ENCODE measurements at places on chromosomes 5 and 9.
A peak's percentile ranks its signal among the peaks of the same experiment; 100 is the strongest.

DNA sequence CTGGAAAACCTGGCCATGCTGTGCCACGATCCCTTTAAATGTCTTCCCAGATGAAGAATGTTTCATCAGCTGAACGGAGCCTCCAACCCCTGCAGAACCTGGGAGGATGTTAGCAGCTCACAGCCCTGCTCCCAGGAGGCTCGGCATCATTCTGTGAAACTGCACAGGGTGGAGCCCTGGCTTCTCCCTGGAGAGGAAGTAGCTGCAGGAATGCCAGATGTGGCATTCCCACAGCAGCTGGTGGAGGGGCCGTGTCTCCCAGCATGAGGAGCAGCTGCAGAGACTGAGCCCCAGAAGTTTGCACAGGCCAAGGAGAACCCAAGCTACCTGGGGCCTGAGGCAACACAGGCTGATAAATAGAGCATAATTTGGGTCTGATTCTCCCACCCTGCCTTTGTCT lies 165.8 kb upstream of the MAP3K1 start:
- H3K4me3 ChIP-seq, result no peak overlapping the region
- H3K27ac ChIP-seq, result no peak overlapping the region
- H3K4me1 ChIP-seq, result no peaks in the 10 kb centered on the region
- no peaks in the 10 kb centered on the region for H3K36me3 ChIP-seq
- DNase-seq, result no peak

DNA sequence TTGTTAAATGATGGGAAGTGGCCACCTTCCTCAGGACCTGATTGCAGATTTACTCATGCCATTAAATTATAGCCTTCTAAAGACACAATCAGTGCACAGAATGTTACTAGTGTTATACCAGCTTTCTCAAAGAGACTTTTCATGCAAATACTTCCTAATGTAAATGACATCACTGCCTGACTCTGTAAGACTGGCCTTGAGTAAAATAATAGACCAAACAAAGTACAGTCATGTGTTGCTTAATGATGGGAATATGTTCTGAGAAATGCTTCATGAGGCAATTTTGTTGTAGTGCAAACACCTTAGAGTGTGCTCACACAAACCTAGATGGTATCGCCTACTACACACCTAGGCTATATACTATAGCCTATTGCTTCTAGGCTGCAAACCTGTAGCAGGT lies 17.0 kb upstream of the C1QTNF3 start:
- no peak overlapping the region for H3K4me3 ChIP-seq
- H3K36me3 ChIP-seq, result peaks cover 37% of the 10 kb centered on the region
- DNase-seq, result no peak
- no peaks in the 10 kb centered on the region for H3K4me1 ChIP-seq

DNA sequence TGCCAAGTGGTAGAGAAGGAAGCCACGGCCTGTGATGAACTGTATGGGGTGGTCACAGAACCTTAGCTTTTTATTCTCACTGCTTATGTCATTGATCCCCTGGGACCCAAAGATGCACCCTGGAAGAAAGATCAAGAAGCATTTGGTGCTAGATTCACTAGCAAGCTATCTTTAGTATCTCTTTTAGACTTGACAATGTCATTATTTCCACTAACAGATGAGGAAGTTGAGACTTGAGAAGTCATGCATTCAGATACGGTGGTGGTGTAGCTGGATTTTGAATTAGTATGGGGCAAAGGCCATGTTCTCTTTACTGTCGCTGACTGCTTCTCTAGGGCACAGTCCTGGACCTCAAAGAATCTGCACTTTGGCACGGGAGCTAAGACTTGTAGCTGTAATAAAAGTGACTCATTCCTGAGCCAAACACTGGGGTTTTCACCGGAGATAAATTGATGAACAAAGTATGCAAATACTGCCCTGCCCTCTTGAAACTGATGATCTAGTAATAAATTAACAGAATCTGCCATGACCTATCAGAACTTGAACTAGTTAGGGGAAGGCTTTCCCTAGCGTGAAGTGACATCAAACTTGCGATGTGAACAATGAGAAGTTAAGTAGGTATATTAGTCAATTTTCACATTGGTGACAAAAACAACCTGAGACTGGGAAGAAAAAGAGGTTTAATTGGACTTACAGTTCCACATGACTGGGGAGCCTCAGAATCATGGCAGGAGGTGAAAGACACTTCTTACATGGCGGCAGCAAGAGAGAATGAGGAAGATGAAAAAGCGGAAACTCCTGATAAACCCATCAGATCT lies 5.4 kb downstream of the GDA start:
- no peak overlapping the region for H3K27ac ChIP-seq
- H3K27me3 ChIP-seq, result peaks cover 5% of the 10 kb centered on the region
- H3K36me3 ChIP-seq, result no peaks in the 10 kb centered on the region

- no peak overlapping the region for H3K4me3 ChIP-seq
- H3K27me3 ChIP-seq, result no peaks in the 10 kb centered on the region
- DNase-seq, result no peak
- H3K4me1 ChIP-seq, result no peaks in the 10 kb centered on the region
These were observed 166.1 kb upstream of the MOCS2 start for GRCh38 chr5:53275666-53276065.

GRCh38 chr5:109318455-109319108 lies 91.2 kb downstream of the PJA2 start:
- H3K4me1 ChIP-seq, result no peaks in the 10 kb centered on the region
- H3K27ac ChIP-seq, result no peak overlapping the region
- no peak for DNase-seq

DNA sequence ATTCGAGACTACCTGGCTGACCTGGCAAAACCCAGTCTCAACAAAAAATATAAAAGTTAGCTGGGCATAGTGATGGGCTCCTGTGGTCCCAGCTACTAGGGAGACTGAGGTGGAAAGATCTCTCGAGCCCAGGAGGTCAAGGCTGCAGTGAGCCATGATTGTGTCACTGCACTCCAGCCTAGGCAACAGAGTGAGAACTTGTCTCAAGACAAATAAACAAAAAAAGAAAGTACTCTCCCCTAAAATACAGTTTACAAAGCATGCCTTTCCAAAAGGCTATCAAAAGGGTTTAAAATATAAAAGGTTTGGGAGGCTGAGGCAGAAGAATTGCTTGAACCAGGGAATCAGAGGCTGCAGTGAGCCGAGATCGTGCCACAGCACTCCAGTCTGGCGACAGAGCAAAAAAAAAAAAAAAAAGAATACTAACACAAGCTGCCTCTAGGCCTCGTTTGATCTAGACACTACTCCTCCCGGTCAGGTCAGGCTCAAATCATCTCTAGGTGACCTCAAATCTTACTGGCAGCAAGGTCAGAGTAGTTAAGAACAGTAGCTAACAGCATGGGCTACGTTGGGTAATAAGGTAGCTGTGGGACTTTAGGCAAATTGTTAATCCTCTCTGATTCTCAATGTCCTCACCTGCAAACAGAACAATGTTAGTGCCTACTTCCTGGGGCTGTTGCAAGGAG lies 9.3 kb downstream of the NAIF1 start:
- H3K36me3 ChIP-seq, result no peaks in the 10 kb centered on the region
- H3K4me3 ChIP-seq, result no peak overlapping the region
- DNase-seq, result no peak

DNA sequence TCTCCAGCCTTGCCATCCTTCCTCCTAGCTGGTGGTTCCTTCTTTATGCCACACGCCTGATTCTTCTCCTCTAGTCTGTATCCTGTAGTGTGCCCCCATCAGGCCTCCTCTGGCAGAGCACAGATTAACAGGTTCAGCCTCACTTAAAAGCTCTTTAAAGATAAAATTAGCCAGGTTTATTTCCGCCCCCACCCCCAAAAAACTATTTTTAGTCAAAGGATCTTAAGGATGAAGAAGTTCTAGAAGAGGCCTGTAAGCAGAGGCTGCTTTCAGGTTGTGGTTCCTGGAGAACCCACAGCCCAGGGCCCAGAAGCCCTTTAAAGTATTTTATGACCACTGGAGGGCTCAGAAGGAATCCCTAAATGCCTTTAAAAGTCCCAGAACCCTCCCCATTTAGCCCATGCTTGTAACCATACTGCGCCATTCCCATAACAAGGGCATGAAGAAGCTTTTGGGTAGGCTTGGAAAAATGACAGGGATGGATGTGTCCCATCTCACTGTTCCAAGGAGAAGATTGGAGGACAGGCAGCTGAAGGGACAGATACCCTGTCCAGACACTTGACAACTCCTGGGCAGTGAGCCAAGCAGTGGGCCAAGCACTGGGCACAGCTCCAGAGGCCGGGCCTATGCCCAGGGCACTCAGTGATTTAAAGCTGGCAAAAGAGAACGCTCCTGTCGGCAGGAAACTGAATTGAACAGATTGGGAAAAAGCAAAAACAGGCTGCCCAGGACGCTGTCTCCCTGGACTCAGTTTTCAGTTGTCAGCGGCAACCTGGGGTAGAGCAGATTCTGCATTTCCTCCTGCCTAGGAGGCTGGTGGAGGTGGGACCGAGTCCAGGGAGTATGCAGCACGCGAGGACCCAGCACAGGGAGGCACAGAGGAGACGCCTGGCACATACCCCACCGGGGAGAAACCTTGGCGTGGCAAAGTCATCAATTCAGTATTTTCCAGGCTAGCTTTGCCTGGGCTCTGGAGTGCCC lies 106.3 kb upstream of the SSBP2 start:
- no peaks in the 10 kb centered on the region for H3K36me3 ChIP-seq
- H3K4me1 ChIP-seq, result no peaks in the 10 kb centered on the region
- peak overlapping the region; percentile 1 for H3K4me3 ChIP-seq
- peak overlapping the region; percentile 28 for H3K27ac ChIP-seq

GRCh38 chr5:24110004-24110615 lies 534.7 kb downstream of the CDH10 start:
- H3K4me1 ChIP-seq, result no peaks in the 10 kb centered on the region
- no peaks in the 10 kb centered on the region for H3K27me3 ChIP-seq
- H3K4me3 ChIP-seq, result no peak overlapping the region
- no peak for DNase-seq

GRCh38 chr5:125083981-125084380 lies 337.5 kb upstream of the ZNF608 start:
- no peak overlapping the region for H3K27ac ChIP-seq
- DNase-seq, result no peak
- no peaks in the 10 kb centered on the region for H3K4me1 ChIP-seq
- H3K36me3 ChIP-seq, result no peaks in the 10 kb centered on the region
- no peaks in the 10 kb centered on the region for H3K27me3 ChIP-seq
- no peak overlapping the region for H3K4me3 ChIP-seq

- H3K36me3 ChIP-seq, result peaks cover 7% of the 10 kb centered on the region
- H3K27me3 ChIP-seq, result no peaks in the 10 kb centered on the region
- H3K27ac ChIP-seq, result peak overlapping the region; percentile 81
- H3K4me3 ChIP-seq, result peak overlapping the region; percentile 81
- peaks cover 17% of the 10 kb centered on the region for H3K4me1 ChIP-seq
- DNase-seq, result peak; percentile 29
These were observed 760 bp upstream of the MAN1B1 start for GRCh38 chr9:137085920-137086530.

DNA sequence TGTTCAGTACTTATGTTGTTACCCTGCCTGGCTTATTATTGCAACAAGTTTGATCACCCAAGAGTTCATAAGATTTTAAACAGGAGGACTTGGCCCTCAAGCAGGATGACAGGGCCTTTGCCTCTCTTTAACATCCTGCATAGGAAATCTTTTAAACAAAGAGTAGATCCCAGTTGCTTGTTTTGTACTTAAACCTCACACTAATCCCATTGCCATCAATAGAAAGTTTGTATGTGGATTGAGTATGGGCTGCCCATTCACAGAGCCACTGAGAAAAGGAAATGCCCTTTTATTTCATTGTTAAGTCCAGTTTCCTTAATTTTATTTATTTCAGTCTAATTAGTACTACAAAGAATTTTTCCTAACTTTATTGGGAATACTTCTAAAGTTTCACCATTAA lies 52.2 kb upstream of the FGF10 start:
- H3K36me3 ChIP-seq, result no peaks in the 10 kb centered on the region
- H3K27ac ChIP-seq, result no peak overlapping the region
- no peak for DNase-seq
- no peaks in the 10 kb centered on the region for H3K27me3 ChIP-seq

DNA sequence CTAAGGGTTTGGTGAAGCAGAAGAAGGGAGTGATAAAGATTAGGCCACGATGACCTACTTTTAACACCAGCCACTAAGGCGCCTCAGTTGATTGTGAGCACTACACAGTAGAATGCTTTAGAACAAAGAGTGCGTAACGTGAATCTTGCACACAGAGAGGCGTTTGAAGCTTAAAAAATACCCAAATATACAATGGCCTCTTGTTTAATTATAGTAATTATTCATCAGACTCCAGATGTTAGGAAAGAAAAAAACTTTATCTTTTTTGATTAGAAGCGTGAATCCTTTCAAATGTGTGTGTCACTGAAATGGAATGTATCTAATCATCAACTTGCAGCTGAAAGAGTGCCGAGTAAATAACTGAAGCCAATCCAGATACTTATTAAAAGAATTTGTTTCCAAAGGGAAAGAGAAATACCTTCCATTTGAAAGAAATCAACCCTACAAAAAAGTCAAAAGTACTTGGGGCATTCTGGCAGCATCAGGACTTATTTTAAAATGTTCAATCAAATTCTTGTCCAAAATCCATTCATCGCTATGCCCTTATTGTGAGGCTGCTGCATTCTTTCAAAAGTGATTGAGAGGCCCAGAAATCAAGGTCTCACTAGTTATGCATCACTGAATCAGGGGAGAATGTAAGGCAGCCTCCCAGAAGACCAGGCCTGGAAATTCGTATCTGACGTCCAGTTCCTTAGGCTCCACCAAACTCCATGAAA lies 337.5 kb downstream of the ZNF608 start:
- no peaks in the 10 kb centered on the region for H3K4me1 ChIP-seq
- no peak for DNase-seq
- no peaks in the 10 kb centered on the region for H3K27me3 ChIP-seq
- H3K36me3 ChIP-seq, result no peaks in the 10 kb centered on the region
- no peak overlapping the region for H3K4me3 ChIP-seq
- peak overlapping the region; percentile 54 for H3K27ac ChIP-seq

- no peak for DNase-seq
- H3K4me1 ChIP-seq, result peaks cover 34% of the 10 kb centered on the region
- no peaks in the 10 kb centered on the region for H3K27me3 ChIP-seq
These were observed 27.0 kb upstream of the COL15A1 start for GRCh38 chr9:98916660-98917059.

- no peak for DNase-seq
- H3K27me3 ChIP-seq, result no peaks in the 10 kb centered on the region
- no peaks in the 10 kb centered on the region for H3K36me3 ChIP-seq
These were observed 74.8 kb downstream of the MACIR start for GRCh38 chr5:103333376-103333775.

GRCh38 chr9:108086624-108087023 lies 597.1 kb upstream of the KLF4 start:
- H3K36me3 ChIP-seq, result no peaks in the 10 kb centered on the region
- no peaks in the 10 kb centered on the region for H3K4me1 ChIP-seq
- H3K27me3 ChIP-seq, result no peaks in the 10 kb centered on the region
- H3K27ac ChIP-seq, result no peak overlapping the region
- no peak for DNase-seq

DNA sequence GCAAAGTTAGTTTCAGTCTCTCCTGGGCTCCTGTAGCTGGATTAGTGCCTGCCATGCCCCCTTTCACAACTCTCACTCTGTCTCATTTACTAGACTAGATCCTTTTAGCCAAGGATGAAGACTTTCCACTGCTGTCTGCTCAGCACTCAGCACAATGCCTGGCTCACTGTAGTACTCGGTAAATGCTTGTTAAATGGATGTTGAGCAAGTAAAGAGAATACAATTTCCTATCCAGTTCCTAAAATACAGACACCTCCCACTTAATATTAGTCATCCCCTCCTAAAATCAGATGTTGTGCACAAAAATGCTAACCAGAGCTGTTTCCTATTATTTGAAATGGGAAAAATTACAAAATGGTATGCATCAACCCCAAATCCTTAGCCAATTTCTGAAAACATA lies 195.8 kb downstream of the SREK1 start:
- H3K36me3 ChIP-seq, result no peaks in the 10 kb centered on the region
- H3K27ac ChIP-seq, result no peak overlapping the region
- no peak overlapping the region for H3K4me3 ChIP-seq
- H3K4me1 ChIP-seq, result no peaks in the 10 kb centered on the region

GRCh38 chr9:127133739-127134167 lies 11.3 kb upstream of the ANGPTL2 start:
- H3K4me1 ChIP-seq, result peaks cover 58% of the 10 kb centered on the region
- peak; percentile 76 for DNase-seq
- no peak overlapping the region for H3K4me3 ChIP-seq
- H3K27me3 ChIP-seq, result no peaks in the 10 kb centered on the region
- no peaks in the 10 kb centered on the region for H3K36me3 ChIP-seq

All from tibial nerve (tissue), 4 donors.